ENCODE measurements at places on chromosomes 5 and 9.

- DNase-seq, result peak; percentile 43
These were observed 22.6 kb downstream of the SLC36A1 start for GRCh38 chr5:151469992-151470391.

- DNase-seq, result no peak
These were observed 48.5 kb downstream of the PLK2 start for GRCh38 chr5:58411372-58411771.

GRCh38 chr5:149559706-149560105, 8.5 kb upstream of the CSNK1A1 start:
- no peak for DNase-seq

DNA sequence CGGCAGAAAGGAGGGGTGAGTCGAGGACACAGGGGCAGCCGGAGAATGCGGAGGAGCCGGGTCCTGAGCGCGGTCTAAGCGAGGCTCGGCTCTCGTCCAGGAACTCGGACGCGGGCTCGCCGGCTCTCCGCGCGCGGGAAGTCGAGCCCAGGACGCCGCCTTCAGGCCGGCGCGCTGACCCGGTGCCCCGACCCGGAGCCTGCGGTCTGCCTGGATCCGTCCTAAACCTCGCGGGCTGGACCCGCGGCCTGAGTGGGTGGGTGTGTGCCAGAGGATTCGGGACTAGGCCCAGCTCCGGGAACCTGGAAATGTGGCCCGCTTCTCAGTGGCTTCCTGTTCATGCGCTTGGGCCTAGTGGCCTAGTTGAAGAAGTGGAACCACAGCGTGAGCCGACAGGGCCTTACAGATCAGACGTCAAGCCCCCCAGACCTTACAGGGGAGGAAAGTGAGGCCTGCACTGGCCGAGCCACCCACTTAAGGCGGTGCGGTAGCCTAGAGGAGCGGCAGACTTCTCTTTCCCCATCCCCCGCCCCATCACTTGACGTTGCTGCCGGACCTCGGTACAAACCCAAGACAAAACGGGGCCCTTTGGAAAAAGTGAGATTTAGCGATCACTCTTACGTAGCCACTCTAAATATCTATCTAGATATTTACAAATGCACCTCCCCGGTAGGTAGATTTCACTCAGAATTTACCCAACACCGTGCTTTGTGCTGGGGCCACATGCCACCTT, 1.2 kb downstream of the CDKN2B-AS1 start:
- peak; percentile 65 for DNase-seq

GRCh38 chr9:71519098-71519696, 249.1 kb downstream of the CEMIP2 start:
- no peak for DNase-seq

DNA sequence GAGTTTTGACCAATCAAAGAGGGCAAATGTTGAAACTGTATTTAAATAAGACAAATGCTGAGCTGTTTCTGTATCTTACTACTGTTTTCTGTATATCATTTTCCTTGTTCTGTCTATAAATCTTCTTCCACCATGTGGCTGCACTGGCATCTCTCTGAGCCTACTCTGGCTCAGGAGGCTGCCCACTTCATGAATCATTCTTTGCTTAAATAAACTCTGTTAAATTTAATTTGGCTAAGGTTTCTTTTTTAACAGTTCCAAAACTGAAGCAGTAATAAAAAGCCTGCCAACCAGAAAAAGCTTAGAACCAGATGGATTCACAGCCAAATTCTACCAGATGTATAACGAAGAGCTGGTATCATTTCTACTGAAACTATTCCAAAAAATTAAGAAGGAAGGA, 40.2 kb upstream of the TAS2R1 start:
- no peak for DNase-seq

DNA sequence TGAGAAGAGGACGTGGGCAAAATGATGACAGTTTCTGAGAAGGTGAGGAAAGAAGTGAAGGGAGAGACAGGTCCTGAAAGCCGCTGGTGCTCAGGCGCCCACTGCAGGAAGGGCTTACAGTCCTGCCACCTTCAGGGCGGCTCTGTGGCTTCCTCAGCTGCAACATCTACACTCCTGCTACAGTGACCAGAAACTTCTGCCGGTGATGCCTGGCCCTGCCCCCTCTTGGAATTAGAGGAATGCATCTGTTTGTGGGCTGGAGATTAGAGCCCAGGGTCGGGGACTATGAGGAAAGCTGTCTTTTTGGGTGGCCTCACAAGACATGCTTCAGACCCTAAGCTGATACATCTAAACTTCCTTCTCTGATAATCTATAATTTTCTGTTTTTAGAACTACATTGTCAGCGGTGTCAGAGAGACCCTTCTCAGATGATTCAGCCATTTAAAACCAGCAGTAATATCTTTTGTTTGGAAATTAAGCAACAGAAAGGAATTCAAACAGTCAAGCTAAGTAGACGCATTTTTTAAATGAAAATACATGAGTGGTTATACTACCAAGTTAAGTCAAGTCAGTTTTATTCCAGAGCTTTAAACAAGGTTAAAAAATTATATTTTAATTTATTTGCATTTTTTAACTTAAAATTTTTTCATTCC, 30.4 kb downstream of the PRDM6 start:
- no peak for DNase-seq

DNA sequence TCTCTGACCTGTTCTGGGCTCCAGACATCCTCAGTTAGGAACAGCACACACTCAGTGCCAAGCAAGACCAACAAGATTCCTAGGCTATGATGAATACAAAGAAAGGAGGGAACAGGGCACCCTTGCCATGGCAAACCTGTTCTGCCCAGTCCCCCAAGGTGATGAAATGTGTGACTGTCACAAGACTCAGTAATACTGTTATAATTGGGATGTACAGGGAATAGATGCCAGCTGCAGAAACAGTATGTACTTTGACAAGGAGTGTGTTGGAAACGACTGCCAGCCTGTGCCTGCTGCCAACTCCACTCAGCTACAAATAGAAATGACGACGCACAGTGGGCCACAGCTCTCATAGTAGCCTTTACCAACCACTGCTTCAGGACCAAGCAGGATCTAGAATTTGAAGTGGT, 453.0 kb downstream of the EFNA5 start:
- no peak for DNase-seq

DNA sequence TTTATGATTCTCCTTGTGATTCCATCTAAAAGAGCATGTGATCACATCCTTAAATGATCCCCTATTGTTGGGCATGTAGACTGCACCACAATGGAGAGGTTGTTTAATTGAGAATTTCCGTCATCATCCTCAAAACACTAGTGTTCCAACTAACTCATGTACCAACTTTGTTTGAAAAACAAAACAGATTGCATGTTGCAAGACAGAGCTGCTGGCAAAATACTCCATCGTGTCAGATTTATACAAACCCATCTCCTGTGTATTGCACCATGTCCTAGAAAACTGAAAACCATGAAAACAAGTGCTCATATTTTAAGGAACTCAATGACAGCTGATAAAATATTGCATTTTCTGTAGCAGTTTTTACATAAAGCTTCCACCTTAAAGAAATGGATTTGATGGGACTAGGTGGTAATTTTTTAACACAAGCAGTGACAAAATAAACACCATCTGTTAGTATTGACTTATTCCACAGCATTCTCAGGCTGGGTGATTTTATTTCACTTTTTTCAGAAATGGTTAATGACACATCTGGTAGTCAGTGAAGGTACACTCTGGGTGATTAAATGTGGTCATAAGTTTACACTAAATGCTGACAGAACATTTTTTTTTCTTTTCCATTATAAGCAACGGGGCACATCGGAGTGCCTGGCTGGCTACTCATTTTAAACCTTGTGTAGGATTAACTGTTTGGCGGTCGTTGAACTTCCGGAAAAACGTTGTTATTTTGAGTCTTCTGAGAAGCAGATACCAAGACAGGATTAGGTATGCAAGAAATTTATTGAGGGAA, 602.9 kb upstream of the WWC1 start:
- no peak for DNase-seq

DNA sequence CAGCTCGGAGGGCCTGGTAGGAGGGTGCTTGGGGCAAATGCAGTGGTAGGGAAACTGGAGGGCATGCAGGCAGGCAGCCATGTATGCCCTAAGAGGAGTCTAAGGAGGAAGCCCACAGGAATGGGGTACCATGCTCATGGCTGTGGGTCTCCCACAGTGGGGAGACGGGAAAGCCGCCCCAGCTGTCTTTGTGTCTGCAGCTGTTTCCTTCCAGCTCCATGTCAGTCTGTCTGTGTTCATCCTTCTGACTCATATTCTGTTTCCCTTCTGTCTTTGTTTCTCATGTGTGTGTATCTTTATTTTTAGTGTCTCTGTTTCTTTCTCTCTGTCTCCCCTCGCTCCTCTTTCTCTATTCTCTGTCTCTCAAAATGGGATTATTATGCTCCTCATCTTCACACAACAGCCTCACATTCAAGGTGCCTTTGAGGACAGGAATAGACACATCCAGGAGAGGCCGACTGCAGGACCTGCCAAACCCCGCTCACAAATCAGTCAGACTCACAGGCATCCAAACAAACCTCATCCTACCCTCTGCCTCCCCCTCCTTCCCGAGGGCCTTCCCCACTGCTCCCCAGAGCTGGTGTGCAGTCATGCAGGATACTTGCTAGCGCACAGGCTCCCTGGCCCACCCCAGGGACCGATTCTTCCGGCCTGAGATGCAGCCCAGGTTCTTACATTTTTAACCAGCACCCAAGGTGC, 68.4 kb upstream of the RARS1 start:
- DNase-seq, result no peak

DNA sequence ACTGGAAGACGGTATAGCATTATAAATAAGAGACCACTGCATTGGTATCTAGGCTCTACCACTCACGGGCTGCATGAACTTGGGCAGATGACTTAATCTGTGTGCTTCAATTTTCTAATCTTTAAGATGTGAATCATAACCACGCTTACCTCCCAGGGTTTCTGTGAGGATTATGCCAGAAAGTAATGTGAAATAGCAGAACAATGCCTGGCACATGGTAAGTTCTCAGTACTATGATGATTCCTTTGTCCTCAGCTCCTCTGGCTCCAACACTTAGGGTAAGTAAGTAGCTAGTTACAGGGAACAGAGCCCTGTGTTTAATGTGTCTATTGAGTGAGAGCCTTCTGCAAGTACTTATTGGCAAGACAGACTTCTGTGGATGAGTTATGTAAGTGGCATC, 31.1 kb downstream of the POU4F3 start:
- no peak for DNase-seq

DNA sequence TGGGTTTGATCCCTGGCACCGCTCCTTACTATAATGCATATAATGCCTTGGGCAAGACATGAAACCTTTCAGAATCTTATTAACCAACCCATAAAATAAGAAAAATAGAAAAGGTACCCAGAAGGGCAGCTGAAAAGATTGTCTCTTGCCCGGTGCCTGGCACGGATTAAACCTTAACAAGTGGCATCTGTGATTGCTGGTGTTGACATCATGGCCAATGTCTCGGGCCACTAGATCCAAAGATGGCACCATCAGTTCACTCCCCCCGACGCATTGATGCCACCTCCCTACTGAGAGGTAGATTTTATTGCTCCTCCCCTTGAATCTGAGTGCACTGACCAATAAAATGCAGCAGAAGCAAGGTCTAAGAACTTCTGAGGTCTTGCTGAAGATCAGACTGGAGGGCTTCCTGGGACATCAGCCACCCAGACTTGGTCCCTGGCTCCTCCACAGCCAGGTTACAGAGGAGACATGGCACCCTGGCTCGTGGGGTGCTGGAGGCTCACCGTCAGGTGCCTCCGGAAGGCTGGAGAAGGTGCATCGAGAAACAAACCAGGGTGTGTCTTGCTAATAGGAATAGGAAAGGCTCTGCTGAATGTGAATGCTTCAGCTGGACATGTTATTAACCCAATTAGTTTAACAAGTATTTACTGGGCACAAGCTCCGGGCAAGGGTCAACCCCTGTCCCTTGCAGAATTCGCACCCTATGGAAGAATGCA, 80.0 kb upstream of the COL5A1 start:
- DNase-seq, result no peak

GRCh38 chr5:40669606-40670390, 9.9 kb upstream of the PTGER4 start:
- no peak for DNase-seq

- no peak for DNase-seq
These were observed 5.4 kb downstream of the ACTL7B start for GRCh38 chr9:108850293-108850897.

DNA sequence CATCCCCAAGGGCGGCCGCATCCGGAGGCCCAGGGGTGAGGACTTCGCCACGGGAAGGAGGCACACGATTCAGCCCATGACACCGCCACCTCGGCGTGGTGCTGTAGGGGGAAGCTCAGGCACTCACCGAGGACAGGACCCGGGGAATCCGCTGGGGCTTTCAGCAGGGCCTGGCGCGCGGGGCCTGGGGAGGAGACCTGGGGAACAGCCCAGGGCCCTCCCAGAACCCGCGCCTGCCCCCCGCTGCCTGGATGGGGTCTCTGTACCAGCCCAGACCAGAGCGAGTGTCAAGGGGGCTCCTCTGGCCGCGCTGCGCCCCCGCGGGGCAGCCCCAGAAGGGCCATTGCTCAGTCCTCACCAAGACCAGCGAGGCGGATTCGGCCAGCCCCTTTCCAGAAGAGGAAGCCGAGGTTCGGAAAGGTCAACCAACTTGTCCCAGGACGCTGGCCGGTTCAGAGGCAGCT, 12.8 kb downstream of the COL23A1 start:
- no peak for DNase-seq

- DNase-seq, result no peak
These were observed 567.0 kb downstream of the CETN3 start for GRCh38 chr5:89842531-89842930.

DNA sequence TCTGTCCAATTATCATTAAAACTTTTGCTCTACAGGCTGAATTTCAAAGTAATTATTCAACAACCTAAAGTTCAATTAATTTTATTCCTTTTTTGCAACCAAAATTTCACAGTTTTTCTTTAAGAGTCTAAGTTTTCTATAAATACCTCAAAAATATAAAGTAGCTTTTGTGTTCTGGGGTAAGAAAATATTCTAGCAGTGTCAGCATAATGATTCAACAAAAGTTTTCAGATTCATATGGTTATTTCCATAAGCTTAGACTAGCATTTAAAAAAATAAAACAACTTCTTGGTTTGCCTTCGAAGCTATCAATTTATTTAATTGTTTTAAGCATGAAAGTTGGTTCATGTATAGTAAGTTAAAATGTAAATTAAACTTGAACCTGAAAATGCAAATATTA, 1962.3 kb upstream of the CDH6 start:
- DNase-seq, result no peak

- no peak for DNase-seq
These were observed 401.3 kb upstream of the DAB2 start for GRCh38 chr5:39826051-39826450.

GRCh38 chr5:1436681-1437080, 8.6 kb downstream of the SLC6A3 start:
- no peak for DNase-seq

DNA sequence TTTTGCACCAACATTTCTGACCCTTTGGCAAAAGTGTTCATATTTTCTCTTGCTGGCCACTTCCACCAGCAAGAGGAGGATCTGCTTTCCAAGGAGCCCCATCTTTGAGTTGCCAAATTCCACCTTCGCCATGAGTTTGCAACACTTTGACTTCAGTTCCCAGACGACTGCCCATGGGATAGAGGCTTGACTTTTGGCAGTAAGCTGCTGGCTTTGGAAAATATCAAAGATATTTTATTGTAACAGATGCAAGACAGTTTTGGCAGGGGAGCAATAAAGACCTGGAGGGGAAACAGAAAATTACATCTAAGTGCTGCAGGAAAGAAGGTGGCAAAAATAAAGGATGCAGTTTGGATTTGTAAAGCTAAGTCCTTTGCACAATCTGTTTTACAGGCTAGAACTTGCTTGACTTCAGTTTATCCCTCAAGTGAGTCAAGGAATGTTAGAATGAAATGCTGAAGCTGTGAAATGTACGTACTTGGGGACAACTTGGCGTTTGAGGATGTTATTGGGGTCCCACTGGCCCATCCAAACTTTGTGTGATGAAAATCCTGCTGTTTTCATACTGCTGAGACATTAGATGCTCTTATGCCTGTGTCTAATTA, 232.9 kb downstream of the GOLPH3 start:
- no peak for DNase-seq

Measured in NCI-H1930 (cell line).